ENCODE measurements at places on chromosomes 2 and 18.

GRCh38 chr2:137525641-137526190, 438.6 kb upstream of the HNMT start:
- DNase-seq = no peak

DNA sequence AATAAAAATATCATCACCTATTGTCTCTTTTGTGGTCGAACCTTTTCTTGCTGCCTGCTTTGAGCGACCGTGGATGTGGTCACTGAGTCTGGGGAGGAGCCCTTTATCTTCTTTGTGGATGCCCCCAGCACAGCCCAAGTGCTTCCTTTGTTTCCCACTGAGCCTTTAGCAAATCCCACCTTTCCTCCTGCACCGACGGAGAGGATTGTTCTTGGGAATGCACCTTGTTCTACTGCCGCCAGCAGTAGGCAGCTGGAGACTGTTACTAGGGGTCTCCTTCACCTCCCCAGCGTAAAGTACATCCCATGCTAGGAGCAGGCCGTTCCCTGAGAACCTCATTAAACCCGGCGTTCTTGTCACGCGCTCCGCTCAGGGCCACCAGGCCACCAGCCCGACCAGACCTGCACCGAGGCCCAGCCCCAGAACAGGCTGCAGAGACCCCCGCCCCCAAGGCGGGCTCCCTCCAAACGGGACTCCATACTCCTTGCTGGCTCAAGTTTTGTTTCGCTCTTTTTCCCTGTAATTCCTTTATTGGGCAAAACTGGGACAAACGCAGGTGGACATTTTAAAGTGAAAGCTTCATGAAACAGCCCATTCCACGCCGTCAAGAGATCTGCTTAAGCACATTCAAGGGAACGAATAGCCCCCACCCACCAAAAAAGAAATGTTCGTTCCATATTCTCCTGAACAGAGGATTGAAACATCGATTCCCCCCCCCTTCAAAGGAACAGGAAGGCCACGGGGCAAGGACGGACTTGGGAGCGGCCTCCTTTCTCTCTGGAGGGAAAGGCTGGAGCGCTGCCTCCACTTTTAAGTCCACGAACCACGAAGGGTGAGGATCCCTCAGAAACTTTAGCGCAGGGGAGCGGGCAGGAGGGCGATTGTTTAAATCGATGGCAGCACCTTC, 1.1 kb upstream of the MAT2A start:
- DNase-seq = peak; percentile 32

- peak; percentile 50 for DNase-seq
Observed at GRCh38 chr2:231708773-231709635, 679 bp downstream of the PTMA start.

GRCh38 chr2:183035954-183036669, 2.1 kb downstream of the NCKAP1 start:
- no peak for DNase-seq

DNA sequence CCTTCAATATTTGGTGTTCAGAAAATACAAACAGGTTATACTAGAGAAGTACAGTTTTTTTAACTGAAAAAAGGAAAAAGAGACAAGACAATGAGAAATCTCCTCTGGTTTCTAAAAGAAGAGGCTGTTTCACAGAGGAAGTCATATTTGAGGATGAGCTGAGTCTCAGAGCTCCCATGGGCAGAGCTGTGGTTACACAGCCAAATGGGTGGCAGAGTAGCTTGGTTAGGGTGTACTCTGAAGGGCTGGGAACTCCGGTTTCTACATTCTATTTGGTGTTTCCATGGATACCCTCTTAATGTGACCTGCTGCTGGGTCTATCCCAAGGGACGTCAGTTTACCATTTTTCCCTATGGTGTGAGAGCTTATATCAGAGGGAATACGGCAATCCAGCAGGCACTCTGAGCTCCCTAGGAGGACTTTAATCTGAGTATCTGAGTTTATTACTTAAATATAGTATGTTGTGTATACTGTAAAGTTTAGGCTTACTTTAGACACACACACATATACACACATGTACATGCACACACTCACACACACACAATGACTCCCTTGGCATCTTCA, 74.2 kb downstream of the CYRIA start:
- no peak for DNase-seq

DNA sequence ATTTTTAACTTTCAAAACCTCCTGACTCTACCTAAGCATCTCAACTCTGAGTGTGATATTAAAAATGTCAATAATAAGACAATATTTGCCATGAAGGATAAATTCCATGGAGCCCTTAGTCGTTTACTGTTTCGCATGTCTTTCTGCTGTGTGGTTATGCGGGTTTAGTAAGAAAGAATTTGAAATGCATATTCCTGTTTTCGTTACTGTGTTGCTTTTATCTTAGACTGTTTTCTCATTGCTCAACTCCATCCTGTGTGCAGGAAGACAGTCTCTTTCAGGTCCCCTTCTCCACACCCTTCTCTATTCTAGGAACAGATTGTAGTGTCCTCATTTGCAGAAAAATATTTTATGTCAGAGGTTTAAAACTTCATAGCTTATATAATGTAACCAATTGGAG, 82.5 kb upstream of the MAP3K20 start:
- DNase-seq = no peak

- no peak for DNase-seq
Observed at GRCh38 chr2:58971511-58972360, 730.6 kb upstream of the FANCL start.

DNA sequence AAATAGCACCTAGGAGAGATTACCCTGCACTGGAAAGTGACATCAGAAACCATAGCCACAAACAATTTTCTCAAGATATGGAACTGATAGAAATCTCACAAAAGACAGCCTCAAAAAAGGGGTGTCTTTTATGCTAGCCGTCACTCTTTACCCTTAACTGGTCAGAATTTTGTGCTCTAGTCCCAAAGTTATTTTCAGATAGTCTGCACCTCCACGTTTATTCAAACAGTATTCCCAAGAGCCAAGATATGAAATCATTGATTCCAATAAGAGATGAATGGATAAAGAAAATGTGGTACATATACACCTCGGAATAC, 23.5 kb upstream of the PMAIP1 start:
- no peak for DNase-seq

- no peak for DNase-seq
Observed at GRCh38 chr18:55199291-55199963, 240.2 kb upstream of the CCDC68 start.

GRCh38 chr2:46651363-46652099, 172.2 kb downstream of the TMEM247 start:
- DNase-seq = no peak

GRCh38 chr18:10131460-10132395, 217.9 kb downstream of the VAPA start:
- DNase-seq = no peak

DNA sequence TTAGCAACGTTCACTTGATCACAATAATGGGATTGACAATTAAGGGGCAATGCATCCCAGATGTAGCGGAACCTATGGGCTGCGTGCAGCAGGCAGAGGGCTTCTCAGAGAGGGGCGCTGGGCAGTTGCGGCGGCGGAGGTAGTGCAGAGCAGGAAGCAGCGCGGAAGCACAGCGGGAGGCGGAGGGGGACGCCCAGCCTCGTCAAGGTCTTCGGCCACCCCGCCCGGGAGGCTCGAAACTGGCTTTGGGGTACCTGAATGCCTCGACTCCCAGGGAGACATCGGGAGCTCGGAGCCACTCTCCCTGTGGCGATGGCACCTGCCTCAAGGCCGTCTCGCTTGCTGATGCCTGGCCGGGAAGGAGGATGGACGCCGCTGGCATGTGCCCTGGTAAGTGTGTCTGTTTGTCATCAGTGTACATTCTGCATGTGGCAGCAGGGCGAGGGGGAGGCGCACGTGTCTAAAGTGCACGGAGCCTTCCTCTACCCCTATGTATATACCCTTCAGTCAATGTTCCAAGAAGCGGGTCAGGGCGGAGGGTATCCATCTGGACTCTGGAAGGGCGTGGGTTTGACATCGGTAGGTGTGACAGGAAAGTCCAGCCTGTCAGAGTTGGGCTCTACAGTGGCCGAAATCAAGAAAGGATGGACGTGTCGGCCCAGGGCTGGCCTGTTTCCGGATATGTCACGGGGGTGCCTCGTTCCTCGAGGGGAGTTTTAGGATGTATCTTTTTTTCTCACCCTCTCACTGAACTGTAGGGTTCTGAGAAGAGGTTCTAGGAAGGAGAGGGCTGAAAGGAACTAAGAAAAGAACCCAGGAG, 7.5 kb upstream of the SP9 start:
- DNase-seq = no peak

DNA sequence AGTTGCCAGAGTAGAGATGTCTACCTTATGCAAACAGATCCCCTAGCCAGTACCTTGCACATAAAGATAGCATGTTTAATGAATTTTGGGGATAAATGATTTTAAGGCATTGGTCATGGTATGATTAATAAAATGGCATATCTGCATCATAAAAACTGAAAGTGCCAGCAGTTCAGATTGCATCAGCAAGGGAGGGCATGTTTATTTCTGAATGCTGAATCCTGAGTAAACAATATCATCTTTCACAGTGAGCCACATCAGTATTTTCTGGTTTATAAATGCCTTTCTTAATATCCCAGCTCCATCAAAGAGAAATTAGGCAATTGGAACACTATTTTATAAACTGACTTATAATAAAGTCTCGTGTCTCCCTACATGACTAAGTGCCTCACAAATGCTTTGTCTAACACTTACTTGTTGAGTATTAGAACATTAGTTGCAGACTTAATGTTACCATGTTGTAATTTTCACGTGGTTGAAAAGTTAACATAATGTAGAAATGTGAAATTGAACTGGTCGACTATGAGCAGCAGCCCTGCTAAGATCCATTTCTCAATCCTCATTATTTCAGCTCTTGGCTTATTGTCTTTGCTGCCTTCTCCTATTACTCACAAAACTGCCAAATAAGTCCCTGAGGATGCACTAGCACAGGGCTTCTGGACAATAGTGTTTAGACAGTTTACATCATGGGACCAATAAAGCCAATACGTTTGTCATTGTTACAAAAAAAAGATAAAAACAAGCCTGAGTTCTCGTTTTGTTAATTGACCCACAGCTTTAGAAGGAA, 48.0 kb downstream of the LANCL1 start:
- no peak for DNase-seq
